ENCODE measurements at places on chromosomes 11 and 22.

DNA sequence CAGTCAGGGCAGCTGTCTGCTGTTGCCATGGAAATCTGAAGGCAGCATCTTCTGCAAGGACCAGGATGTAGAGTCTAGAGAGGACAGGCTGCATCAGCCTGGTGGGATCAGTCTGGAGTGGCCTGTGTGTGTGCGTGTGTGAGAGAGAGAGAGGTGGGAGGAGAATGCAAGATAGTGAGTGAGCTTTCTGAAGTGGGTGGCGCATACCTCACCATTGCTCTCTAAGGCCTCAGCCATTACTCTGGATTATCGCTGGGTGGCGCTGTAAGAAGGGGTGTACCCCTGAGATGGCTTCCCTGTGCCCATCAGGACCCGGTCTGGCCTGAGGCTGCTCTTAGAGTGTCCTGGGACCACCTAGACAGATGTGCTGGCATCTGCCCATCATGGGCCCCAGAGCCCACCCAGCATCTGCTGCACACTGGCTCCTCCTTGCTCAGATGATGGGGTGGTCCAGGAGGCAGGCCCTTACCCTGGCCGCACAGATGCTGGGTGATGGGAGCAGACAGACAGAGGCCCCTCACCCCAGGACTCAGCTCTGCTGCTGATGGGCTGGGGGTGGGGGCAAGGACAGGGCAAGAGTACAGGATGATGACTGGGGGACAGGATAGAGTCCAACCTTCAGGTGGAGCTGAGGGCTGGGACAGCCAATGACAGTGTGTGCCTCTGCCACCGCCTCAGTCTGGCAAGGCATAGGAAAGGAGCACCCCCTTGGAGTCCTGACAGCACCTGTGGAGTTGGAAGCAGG is 25.7 kb upstream of the TUB start:
- no peak for DNase-seq

DNA sequence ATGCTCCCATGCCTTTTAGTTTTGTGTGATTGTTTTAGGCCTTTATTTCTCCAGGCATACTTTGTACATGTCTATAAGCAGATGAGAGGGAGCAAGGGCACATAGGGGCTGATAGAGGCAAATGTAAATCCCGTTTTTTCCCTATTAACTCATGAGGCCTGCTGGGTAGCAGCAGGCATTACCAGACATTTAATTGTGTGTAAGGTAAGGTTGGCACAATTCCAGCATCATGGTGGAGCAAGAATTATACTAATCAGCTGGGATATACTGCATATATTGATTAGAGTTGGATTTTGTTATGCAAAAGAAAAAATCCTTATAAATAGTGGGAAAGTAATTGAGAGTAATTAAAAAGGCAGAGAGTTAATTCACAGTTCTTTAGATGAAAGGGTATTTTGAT is 12.2 kb downstream of the FAT3 start:
- no peak for DNase-seq

DNA sequence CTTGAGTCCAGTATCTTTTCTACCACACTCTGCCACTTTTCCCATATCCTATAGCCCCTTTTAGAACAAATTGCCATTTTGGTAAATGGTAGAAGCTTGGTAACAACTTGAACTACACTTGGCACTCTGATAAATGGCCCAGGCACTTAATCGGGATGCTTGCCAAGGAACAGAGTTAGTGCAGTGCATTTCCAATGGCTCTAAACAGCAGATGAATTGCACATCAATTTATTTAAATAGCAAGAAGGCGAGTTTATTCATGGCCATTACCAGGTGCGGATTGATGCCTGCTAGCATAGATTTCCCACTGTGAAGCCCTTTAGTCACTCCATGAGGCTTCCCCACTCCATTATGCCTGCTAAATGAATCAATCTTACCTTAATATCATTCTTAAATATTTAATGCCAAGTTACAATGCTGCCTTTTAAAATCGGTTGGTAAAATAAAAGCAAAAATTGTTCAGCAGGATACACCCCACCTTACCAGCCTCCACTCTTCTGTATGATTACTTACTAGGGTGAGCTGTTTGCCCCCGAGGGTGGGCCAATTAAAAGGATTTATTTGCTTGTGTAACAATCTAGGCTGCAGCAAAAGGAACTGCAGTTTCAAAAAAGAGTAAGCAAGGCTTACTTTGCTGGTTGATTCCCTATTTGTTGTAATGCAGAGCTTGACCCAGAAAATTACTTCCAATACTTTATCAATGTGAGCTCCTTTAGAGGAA is 136.0 kb upstream of the ARHGAP42 start:
- DNase-seq: no peak

DNA sequence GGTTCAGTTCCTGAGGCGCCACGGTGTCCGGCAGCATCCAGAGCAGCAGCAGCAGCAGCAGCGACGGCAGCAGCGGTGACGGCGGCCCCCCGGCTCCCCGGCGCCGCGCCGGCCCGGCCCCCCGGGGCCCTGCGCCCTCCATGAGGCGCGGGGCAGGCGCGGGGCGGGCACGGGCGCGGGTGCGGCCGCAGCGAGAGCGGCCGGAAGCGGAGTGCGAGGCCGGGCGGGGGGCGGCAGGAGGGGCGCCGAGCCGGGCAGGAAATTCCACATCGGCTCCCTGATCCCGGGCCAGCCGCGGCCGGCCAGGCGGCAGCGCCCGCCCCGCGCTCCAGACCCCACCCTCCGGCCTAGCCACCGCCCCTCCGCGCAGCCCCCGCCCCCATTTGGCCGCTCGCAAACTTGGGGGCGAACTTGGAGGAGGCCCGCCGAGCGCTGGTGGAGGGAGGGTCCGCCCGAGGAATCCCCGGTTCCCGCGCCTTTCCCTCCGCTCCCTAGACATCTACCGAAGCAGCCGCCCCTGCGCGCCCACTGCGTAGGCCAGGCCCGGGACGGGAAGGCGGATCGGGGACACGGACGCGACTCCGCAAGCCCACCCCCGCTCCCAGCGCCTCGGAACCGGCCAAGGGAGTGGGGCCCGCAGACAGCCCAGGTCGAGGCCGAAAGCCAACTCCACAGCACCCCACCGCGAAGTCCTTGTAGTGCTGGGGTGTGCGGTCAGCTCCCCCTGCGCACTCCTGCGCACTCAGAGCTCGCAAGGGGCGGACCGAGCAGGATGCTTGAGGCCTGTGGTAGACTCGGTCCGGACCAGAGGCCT is at the start of gene SCARF2:
Gene SCARF2 (minus strand): TSS at position 213 of the 814 bp plus-strand sequence. CDS start 71 bp downstream, at position 142.
- no peak for DNase-seq

GRCh38 chr11:85750646-85751045 is 60.3 kb downstream of the SYTL2 start:
- no peak for DNase-seq

DNA sequence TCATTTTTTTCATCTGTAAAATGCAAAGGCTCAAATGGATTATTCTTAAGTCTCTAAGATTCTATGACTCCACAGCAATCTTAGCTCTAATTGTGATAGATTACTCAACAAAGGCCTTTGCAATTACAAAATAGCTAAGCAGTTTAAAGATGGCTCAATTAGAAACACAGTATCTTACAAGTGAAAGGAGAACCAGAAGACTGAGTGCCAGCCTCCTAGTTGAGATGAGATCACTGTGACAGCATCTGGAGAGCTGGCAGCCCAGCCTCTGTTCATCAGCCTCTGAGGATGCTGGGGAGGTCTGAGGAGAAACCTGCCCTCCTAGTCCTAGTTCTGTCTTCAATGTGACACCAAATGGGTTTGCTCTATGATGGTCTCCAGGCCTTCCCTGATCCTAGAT is 158.4 kb upstream of the NARS2 start:
- DNase-seq: no peak

DNA sequence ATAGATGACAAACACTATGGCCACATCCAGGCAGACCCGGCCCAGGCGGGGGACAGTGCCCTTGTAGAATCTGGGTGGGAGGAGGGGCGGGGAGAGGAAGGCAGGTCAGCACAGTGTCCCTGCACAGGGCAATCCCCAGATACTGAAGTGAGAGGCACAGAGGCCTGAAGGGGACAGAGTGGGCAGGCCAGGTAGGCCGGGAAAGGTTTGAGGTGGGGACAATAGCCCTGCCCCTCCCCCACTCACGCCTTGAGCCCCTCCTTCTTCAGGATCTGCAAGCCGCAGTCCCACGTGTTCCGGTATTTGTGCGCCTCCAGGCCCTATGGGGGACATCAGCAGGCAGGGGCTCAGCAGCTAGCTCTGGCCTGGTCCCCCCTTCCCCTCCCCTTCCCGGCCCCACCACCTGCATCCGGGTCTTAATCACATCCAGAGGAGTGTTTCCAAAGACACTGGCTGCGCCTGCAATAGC is 2.3 kb downstream of the SLC25A1 start:
- no peak for DNase-seq

GRCh38 chr11:118224511-118225188 is at the start of gene JAML:
TSS of gene JAML (minus strand) at chr11:118225011. CDS start at chr11:118214866, 10,145 bp downstream.
- DNase-seq: no peak

DNA sequence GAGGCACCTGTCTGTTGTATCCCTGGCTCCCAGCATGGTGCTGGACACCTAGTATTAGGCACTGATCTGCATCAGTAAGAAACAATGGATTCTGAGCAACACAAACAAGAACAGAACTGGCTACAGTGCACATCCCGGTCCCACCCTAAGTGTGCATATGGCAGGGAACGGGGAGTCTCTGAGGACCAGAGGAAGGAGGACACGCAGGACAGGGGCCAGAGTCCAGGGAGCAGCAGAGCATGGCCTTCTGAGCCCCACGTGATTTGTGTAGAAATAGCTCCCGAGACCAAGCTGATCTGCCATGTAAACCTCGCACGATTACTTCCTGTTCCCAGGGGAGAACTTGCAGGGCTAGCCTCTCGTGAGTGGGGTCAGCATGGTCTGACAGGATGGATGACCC is 12.7 kb upstream of the SNX32 start:
- DNase-seq: no peak

DNA sequence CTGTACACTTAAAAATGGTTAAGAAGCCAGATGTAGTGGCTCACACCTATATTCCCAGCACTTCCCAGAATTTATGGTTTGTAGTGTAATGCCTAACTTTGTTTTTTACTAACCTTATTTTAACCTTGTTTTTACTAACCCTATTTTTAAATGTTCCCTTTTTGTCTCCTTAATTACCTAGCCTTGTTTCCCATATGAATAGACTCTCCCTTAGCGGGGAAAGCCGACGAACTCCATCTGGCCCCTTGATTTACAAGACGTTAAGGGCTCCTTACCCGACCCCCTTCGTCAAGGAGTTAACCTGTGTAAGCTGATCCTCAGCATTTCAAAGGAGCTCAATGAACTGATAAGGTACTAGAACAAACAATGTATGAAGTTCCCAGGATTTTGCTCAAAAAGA is 17.1 kb downstream of the APOBEC3H start:
- DNase-seq: peak; percentile 42

DNA sequence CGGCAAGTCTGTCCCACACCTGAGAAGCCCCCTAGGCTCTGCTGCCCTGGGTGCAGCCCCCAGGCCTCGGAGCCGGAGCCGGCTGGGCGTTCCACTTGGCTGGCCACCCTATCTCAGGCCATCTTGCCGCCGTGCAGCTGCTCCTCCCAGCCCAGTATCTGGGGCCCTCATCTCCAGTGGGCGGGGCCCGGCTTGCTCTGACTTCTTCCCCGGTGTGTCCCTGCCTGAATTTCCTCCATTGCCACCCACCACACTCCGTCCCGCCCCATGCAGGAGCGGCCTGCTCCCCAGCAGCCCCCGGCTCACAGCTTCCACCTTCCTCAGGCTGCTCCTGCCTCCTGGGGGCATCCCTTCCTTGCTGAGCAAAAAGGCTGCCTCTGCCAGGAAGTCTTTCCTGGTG is 46.6 kb downstream of the WNT7B start:
- DNase-seq: no peak

DNA sequence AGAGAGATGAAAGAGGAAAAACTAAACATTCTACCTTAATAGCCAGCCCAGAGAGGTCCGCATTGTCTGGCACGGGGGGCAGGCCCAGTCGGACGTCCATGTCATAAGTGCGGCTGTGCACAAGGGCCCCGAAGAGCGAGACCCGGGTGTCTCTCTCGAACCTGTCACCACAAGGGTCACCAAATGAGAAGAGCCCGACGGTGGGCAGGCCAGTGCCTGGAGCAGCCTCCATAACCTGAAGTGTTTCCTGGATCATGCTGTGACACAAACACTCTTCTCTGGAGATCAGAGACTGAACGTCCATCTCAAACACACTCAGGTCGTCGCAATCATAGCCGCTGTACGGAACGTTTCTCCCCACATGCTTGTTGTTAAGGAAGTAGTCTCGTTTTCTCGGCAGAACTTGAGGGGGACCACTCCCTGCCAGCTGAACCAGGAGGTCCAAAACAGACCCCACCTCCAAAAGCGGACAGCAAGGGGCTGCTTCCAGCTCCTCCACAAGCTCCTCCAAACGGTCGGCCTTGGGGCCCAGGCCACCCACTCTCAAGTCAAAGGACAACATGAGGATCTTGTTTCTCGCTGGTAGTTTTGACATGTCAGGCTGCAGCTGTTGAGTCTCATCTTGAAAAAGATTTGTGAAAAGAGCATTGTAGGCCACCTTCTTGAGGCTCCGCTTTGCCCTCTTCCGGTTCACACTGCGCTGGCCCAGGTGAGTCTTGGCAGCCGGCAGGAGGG is 971 bp downstream of the TUBGCP6 start:
- DNase-seq: no peak

- DNase-seq: no peak
These were observed 34.8 kb upstream of the SOX10 start for GRCh38 chr22:38018938-38019827.

GRCh38 chr11:47329987-47330931 is 22.2 kb downstream of the MYBPC3 start:
- DNase-seq: peak; percentile 43

DNA sequence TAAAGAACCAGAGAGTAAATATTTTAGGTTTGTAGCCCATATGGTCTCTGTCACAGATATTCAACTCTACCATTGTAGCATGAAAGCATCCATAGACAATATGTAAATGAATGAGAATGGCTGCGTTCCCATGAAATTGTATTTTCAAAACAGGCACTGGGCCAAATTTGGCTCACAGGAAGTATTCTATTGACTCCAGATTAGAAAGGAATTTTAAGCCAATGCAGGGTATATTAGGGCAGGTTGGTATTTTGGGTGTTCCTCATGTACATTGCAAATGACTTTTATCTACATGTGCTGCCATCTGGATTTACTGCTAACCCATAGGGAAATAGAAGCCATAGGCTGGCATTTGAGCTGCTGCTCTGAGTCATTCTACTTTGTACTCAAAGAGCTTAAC is 35.1 kb upstream of the PDGFD start:
- no peak for DNase-seq

DNA sequence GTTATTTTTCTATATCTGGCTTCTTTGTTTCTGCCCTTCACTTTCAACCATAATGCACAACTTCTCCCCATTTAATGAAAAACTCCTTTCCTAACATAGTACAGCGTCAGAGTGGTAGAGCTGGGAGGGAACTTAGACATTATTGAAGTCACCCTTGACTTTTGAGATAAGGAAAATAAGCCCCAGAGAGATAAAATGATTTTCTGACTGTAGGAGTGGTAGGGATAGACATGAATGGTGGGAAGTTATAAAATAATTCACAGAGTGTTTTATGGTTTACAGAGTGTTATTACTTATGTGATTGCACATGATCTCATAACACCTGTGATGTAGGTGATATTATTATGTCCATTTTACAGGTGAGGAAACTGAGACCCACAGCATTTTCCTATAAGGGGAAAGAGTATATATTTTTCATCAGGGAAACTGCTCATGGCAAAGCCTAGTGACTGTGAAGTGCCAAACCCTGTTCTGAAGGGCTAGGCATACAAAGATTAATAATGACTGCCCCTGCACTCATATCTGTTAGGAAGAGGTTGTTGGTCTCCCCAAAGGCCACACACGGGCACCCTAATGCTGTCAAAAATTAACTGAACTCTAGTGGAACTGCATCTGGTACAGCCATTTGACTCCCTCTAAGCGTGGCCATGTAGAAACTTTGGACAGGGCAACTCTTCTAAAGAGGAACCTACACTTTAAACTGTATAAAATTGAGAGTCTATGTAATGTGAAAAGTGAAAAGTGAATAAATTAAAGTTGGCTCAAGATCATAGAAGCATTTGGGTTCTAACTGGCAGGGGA is 61.1 kb upstream of the PICALM start:
- no peak for DNase-seq
